ENCODE measurements at places on chromosomes 1 and 21. TPM values are rescaled to one million over a fixed set of nuclear protein-coding genes. Genes with fewer than 3 reads are reported as not detected.

TRAF3IP3 gene
- total RNA-seq = not detected

DNA sequence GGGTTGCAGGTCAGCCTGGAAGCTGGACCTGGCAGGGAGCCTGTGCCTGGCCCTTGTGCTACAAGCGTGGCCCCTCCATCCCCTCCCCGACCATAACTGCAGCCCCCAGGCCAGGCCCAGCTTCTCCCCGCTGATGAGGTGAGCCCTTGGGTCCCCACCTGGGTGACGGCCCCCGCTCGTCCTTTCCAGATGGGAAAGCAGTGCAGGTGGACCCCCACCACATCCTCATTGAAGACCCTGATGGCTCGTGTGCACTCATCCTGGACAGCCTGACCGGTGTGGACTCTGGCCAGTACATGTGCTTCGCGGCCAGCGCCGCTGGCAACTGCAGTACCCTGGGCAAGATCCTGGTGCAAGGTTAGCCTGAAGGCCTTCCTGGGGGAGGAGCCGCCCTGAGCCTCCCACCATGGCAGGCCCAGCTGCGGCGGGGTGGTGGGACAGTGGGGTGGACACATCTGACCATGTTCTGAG lies 56.9 kb downstream of the TRIM11 start:
- no peak overlapping the region for H3K27ac ChIP-seq
- no peaks in the 10 kb centered on the region for H3K4me1 ChIP-seq

- no peak for DNase-seq
- no peaks in the 10 kb centered on the region for H3K27me3 ChIP-seq
- H3K27ac ChIP-seq = no peak overlapping the region
Observed at GRCh38 chr1:212121779-212122178, 86.2 kb downstream of the DTL start.

CRYAA gene
- not detected for total RNA-seq

DNA sequence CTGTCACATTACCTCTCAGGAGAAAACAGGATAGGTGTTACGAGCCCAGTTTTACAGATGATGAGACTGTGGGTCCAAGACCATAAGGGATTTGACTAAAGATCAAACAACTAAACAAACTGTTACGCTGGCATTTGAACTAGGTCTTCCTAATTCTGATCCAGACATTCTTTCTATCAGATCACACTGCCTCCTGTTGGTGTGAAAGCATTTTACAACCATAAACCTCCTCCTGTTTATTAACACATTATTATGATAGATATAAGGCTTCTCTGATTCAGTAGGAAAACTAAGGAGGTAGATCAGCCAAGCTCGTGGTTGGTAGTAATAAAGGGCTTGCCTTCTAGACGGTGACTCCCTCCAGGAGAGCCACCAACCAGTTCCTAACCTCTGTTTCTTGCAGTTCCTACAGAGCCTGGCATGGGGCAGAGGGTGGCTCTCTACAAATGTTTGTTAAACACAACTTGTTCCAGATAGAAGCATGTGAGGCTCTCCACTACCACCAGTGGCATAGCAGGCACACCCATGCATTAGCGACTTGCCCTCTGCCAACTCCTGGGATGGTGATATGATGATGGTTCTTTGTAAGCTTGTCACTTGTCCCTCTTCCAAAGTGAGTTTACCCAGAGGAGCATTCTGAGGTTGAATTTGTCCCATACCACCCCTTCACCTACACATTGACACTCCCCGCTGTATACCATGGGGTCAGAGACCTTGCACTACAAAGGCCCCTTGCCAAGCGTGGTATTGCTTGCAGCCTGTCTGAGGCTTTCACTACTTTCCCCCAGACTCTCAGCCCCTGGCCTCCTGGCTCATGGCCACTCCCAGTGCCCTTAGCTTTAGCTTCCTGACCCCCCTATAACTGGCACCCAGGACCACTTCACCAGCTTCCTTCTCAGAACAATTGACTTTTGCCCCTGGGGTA lies 96.4 kb upstream of the HOOK1 start:
- no peak overlapping the region for H3K4me3 ChIP-seq
- no peaks in the 10 kb centered on the region for H3K27me3 ChIP-seq
- H3K4me1 ChIP-seq = no peaks in the 10 kb centered on the region
- H3K36me3 ChIP-seq = no peaks in the 10 kb centered on the region
- no peak overlapping the region for H3K27ac ChIP-seq
- DNase-seq = no peak
